ENCODE measurements at places on chromosomes 7 and 10.

DNA sequence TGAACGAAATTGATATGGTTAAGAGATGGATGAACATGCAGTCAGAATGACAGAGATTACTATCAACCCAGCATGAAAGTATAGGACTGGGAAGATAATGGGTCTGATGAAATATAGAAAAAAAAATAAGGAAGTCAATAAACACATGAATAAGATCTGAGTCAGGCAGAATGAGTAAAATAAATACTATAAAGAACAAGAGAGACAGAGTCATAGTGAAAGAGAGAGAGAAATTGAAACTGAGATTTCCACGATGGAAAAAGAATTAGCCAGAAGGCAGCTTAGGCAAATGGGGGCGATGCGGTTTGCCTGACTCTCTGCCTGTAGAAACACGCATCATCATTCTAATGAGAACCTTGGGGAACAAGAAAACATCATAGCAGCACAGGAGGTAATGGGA, 26.6 kb downstream of the SEMA3D start:
- no peak for DNase-seq

GRCh38 chr10:3090914-3091787, 23.8 kb downstream of the PFKP start:
- no peak for DNase-seq

DNA sequence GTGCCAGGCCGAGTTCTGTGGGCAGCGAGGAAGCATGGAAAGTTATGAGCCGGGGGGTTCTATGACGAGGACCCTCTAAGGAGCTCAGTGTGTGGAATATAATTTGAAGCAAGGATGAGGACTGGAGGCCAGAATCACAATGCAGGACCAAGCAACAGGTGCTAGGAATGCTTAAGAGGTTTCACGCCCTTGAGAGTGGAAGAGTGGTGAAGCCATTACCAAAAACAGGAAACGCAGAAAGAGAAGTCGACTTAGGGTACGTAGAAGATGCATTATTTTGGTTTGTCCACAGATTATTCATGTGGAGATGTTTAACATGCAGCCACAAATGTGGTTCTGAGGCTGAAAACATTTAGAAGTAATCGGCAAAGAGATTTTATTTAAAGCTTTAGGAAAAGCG, 78.7 kb downstream of the PIP4K2A start:
- no peak for DNase-seq

- no peak for DNase-seq
Measured at GRCh38 chr10:97463363-97464132, 17.6 kb downstream of the ZDHHC16 start.

DNA sequence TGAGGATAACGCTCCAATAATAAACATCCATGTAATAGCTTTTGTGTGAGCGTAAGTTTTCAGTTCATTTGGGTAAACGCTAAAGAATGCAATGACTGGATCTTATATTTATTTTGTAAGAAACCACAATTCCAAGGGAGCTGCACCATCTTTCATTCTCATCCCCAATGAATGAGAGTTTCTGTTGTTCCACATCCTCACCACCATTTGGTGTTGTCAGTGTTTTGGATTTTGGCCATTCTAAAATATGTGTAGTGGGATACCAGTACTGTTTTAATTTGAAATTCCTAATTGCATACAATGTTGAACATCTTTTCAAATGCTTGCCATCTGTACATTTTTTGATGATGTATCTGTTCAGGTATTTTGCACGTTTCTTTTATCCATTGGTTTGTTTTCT, 50.9 kb upstream of the SEMA3D start:
- no peak for DNase-seq

DNA sequence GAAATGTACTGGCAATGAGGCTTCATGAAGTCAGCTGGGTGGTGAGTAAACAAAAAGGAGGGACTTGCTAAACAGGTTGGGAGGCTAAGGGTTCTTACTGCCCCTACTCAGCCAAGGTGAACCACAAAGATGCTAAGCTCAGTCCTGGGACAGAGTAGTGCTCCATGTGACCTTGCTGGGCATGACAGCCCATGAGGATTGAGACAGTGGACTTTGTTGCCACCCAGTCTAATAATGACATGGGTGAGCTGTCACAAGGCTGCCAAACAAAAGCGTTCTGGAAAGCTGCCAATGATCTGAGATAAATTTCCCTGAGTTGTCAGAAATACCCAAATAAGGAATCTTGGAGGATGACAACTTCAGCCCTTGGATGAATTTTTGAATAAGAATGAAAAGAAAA, 75.2 kb downstream of the CLEC2L start:
- DNase-seq: no peak

DNA sequence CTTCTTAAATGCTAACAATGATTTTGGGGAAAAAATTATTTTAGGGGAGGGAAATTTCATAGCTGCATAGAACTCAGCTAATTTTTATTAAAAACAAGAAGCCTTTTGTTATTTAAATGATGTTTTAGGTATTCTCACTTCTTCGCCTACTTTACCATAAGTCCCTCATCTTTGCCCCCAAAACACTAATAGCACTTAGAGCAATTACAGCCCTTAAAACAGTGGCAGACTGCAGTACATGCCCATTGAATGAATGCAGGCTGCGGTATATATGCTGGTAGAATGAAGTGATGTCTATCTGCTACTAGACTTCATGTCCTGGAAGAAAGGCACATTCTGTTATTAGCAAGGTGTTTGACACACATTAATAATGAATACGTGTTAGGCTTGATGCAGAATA, 2.9 kb upstream of the SPAG6 start:
- peak; percentile 21 for DNase-seq

DNA sequence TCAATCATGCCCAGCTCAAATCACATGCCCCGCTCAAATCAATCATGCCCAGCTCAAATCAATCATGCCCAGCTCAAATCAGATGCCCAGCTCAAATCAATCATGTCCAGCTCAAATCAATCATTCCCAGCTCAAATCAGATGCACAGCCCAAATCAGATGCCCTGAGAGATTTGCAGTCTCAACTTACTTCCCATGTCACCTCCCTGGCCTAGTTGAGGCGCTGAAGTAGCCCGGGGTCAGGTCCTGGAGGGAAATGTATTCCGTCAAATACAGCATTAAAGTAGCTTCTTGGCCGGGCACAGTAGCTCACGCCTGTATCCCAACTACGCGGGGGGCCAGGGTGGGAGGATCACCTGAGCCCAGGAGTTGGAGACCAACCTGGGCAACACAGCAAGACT, 15.7 kb upstream of the PRKAR1B start:
- DNase-seq: no peak

GRCh38 chr7:77427996-77428603, 12.0 kb upstream of the GSAP start:
- no peak for DNase-seq

DNA sequence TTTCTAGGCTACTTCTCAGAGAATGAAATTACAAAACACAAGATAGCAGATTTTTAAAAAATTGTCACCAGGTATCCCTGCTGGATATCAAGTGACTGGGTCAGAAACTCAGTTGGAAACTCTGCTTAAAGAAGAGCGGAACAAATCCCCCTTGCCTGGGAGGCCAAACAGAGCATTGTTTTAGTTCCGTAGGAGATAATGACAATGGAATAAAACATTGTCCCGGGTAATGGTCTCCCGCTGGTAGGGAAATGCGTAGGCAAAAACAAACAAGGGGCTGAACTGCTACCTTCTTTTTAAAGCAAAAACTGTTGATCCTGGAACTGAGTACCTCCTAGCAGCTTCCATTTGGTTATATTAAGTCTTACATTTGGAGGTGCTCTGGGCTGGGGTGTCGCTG, 21.3 kb upstream of the VAX1 start:
- DNase-seq: no peak

DNA sequence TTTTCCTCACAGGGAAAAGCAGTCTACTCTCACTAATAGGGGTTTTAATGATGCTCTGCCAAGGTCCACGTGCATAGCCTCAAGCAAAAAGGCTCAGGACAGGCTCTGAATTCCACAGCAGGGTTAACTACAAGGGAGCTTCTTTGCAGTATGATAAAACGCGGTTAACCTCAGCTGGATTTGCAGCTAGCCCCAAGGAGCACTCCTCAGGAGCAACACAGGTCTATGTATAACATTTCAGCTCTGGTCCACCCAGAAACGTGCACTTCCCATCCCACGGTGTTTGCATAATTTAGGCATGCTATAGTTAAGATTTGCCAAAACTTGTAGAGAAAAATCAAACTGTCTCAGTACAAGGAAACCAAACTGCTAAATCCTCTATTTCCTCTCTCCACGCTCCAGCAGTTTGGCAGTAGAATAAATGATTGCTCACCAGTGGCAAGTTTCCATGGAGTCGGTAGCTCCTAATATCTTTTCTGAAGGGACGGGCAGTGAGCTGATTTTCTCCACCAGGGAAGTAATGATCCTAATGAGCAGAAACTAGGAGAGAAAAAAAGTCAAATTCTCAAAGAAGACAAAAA, 13.1 kb upstream of the ASB4 start:
- no peak for DNase-seq

DNA sequence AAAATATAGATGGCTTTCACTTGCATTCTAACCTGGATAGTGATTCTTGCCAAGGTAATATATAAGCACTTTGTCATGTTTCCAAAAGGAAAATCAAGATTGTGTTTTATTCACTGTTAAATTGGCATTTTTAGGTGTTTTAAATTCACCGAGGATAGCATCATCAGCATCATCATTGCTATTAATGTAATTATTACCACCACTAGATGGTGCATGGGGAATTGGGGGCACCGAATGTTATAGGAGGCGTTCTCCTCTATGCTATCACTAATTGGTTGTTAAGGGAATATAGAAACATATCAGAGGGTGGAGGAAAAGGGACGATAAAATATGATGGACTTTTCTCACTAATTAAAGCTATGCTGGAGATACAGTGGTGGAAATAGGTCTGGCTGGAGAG, 95.5 kb downstream of the CELF2 start:
- DNase-seq: peak; percentile 34

DNA sequence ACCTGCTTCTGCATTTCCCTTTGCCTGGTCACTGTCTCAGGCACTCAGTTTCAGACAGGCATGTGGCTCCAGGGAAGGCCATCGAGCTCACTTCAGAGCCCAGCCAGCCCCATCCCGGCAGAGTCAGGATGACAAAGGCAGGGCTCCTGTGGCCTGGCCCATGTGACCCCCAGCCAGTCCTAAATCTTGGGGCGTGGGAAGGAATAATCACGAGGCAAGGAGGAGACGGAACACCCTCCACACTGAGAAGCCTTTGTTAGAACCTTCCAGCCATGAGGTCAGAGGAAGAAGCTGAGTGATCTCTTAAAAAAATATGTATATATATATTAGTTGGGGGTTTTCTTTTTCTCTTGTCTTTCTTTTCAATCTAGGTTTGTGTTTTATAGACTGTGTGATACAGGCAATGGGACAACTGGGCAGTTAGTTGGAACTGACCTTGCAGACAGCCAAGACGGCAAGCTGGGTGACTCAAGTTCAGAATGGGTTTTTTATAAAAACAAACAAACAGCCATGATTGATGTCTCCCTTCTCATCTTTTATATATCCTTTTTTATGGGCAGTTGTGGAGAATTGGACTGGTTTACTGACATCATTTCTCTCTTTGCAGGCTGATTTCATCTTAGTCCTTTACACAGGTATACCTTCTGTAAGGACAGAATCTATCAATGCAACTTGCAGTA, 60.8 kb downstream of the CHN2 start:
- no peak for DNase-seq

DNA sequence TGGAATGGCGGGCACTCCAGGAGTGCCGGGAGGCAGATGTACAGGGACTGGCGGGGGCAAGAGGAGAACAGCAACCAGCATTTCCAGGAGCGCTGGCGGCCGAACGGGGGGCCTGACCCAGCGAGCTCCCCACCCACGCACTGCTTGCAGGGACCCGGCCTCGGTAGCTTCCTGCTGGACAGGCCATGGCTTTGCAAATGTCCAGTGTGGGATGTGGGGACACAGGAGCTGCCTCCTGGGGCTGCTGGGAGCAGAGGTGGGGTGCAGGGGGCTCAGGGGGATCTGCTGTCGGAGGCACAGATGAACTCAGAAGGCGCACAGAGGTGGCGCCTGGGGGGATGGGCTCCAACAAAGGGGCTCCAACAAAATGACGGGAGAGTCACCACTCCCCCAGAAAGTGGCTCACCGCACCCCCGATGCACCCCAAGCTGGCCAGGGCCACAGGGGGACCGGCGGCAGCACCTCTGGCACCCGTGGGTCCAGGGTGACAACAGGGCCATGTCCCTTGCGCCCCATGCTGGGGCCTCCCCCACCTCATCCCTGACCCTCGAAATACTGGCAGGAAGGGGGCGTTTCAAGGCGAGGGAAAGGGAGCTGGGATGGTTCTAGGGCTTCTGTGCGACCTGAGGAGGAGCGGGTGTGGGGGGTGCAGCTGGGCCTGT, 41.1 kb downstream of the AP5Z1 start:
- DNase-seq: no peak

DNA sequence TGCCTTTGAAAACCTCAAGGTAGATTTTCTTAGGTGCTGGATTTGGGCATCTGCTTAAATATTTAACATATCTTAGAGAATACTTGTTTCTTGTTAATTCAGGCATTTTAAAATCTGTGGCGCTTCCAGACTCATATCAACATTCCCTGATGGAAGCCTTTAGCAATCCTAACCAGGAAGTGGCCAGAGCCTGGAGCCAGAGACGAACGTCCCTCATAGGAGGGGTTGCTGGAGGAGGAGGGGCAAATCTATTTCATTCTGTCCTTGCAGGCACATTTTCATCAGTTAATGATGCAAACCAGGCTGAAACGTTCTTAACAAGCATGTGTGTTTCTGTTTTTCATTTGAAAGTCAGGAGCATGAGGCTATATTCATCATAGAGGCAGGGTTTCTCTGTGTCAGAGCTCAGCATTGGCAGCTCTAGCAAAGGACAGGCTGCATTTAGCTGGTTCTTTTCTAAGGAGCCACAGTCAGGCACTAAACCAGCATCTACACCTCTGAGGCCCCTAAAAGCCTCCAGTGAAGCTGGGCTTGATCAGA, 17.8 kb upstream of the IFIT2 start:
- DNase-seq: no peak

DNA sequence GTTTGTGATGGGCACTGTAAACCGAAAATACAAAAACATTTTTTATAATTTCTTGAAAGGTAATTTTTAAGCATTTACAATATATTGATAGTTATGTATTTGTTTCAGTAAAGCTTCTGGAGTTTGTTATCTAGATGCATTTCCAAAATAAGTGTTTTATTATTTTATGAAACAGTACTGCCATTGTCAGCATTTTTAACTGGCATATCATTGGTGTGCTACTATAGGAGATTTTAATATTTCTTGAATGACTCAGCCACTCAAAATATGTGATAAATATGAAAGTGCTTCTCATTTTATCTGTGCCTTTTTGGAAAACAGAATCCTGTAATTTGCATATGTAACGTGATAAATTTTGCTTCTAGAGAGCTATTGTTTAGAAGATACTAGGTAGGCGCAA, 97.9 kb downstream of the ANKIB1 start:
- no peak for DNase-seq

GRCh38 chr7:97272237-97272975, 154.9 kb downstream of the SDHAF3 start:
- no peak for DNase-seq

- DNase-seq: no peak
Measured at GRCh38 chr10:77630507-77630848, 7.1 kb downstream of the KCNMA1 start.

DNA sequence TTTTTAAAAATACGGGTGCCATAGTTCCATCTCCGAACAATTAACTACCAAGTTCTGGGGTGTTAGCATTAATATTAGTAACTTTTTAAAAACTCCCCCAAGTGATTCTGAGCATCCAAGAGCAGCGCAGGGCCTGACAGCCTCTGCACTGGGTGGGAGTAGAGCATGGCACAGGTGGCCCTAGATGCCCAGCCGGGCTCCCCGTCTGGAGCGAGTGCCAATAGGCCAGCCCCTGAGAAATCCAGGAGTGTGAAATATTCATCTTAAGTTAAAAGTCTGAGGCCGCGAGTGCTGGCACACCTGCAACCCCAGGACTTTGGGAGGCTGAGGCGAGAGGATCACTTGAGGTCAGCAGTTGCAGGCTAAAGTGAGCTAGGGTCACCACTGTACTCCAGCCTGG, 16.2 kb downstream of the FAM107B start:
- DNase-seq: no peak
